ENCODE measurements at places on chromosomes 7 and 10.

- no peak for DNase-seq
These were observed 953.3 kb downstream of the XPNPEP1 start for GRCh38 chr10:108970016-108970415.

GRCh38 chr10:29057822-29058331, 231.0 kb upstream of the LYZL1 start:
- DNase-seq, result no peak

- no peak for DNase-seq
These were observed 124.4 kb downstream of the AMPH start for GRCh38 chr7:38506756-38507155.

GRCh38 chr10:105359708-105360107, 718.6 kb downstream of the SORCS3 start:
- DNase-seq, result no peak

DNA sequence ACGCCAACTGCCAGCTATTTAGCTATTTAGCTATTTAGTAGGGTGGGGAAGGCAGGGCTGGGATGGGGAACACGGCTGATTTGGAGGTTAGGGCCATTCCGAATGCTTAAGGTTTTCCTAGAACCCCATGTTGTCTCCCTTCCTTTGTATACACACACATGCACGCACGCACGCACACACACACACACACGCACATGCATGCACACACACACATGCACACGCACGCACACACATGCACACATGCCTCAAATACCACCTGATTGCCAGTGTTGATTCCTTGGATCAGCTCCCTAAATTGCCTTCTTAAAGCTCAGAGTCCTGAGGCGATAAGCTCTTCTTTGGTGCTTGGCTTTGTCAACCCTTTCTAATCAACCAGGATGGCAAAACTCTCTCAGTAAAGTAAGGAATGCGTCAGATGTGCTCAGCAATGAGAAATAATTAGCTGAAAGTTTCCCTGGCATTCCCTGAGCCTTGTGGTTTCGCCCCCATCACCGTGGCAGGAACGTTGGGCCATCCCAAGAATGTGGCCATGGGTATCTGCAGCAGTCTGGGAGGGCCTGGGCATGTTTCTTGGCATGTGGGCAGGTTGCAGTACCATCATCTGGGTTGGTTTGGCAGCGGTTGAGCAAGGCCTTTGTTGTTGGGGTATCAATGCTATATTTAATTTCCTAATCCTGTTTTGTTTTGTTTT, 305.6 kb downstream of the LRMDA start:
- DNase-seq, result no peak

GRCh38 chr10:132539894-132540293, 2.3 kb downstream of the INPP5A start:
- no peak for DNase-seq

GRCh38 chr10:85927952-85928665, 438.5 kb downstream of the GRID1 start:
- DNase-seq, result no peak

Data from activated gamma-delta T cell treated with Interleukin-2 at 50 U/mL for 16 hours (primary cell).